Activated naive CD4-positive, alpha-beta T cell treated with anti-CD3 and anti-CD28 coated beads, Interleukin-2, amount 50 U/mL, for 72 hours (primary cell): ENCODE measurements at places on chromosomes 1 and 21. TPM values are rescaled to one million over a fixed set of nuclear protein-coding genes. Genes with fewer than 3 reads are reported as not detected.

Gene TDRD5
- not detected for total RNA-seq

Gene CR1L
- 1.4 TPM for total RNA-seq

Gene CNR2
- total RNA-seq: 0.05 TPM

Gene CD247
- total RNA-seq: 158 TPM

Gene SHISAL2A
- total RNA-seq: 9.0 TPM

Gene KRTAP13-4
- total RNA-seq: not detected

Gene ADAMTS4
- 4.2 TPM for total RNA-seq

Gene SYT2
- not detected for total RNA-seq

Gene LAMC2
- total RNA-seq: not detected

Gene C4BPB
- total RNA-seq: 8.3 TPM
